NCI-H1930 (cell line): ENCODE measurements at places on chromosomes 6 and 20.

DNA sequence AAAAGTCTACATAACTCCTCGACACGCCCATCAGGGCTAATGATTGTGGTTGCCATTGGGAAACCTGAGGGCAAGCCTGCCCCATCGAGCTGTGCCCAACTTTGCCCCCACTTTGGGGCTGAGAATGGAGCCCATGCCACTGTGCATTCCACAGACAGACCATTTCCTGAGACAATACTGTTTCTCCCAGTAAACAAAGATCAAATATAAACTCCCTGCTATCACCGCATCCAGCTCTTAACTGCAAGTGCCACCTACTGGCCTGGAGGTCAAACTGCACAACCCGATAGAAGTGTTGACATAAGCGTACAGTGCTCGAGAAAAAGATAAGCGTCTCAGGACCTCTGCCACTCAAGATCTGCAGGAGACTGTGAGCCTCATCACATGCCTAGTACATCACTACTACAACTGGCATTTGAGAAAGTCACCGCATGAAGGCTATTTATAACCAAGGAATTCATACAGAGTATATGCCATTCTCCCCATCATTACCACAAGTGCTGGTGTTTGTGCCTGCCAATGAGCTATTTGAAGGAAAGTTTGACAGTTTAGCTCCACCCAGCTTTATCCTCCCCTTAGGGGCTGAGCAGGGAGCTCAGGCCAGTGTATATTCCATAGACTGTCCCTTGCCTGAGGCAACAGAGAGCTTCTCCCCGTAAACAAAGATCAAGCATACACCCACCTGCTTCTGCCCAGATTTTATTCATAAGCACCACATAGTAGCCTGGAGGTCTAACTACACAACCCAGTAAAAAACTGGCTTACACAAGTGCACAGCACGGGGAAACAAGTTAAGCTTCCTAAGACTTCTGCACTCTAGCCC is 4.5 kb upstream of the DEFB126 start:
- peak; percentile 73 for DNase-seq

DNA sequence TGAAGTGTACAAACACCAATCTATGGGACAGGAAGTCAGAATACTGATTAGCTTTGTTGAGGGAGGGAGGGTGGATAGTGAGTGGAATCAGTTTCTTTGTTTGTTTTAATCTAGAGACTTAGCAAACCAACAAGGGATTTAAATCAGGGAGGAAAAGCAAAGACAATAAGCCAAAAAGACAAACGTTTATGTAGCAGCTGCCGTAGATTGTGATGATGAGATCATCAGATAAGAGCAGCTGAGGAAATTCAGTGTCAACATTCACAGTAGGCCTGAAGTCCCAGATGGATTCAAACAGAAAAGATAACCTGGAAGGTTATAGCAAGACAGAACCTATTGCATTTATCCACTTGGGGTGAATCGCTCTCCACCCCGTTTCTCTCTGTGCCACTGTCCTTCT is 104.9 kb upstream of the SYNDIG1 start:
- DNase-seq, result peak; percentile 9

- DNase-seq, result peak; percentile 87
These were observed 64.8 kb downstream of the SLC2A10 start for GRCh38 chr20:46774236-46774635.

- DNase-seq, result no peak
These were observed 26.1 kb upstream of the ADTRP start for GRCh38 chr6:11804701-11805100.

GRCh38 chr20:35311822-35312221 is 19.6 kb upstream of the FAM83C start:
- no peak for DNase-seq

DNA sequence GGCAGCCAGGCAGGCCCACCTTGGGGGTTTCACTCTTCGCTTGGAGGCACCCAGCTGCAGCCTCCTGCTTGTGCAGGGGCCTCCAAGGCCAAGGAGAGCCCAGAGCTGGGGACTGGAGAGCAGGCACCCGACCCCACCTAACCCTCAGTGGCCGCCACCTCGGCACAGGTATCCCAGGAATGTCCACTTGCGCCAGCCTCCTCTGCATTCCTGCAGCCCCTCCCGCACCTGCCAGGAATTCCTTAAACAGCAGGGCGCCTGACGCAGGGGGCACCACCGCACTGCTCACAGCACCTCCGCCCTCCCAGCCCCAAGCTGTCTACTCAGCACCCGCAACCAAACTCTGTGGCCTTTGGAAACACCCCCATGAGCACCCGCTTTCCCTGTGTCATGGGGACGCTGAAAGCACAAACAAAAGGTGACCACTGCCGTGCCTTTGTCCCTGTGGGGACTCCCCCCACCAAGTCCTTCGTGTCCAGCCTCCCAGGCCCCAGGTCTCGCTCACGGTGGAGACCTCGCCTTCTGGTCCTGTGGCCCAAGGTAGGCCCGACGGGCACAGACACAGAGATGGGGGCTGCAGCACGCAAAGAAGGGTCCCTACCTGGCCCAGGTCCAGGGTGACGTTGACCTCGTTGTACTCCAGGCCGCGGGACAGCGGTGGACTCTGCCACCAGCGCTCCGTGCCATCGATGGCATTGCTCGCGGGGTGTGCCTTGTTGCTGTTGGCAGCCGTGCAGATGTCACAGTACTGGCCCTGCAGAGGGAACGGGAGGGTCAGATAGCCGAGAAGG is 5.1 kb downstream of the LAMA5 start:
- no peak for DNase-seq

- DNase-seq, result no peak
These were observed 2.1 kb downstream of the CALHM6 start for GRCh38 chr6:116463301-116463700.

- DNase-seq, result no peak
These were observed 1.8 kb downstream of the RGS19 start for GRCh38 chr20:64077541-64077875.

DNA sequence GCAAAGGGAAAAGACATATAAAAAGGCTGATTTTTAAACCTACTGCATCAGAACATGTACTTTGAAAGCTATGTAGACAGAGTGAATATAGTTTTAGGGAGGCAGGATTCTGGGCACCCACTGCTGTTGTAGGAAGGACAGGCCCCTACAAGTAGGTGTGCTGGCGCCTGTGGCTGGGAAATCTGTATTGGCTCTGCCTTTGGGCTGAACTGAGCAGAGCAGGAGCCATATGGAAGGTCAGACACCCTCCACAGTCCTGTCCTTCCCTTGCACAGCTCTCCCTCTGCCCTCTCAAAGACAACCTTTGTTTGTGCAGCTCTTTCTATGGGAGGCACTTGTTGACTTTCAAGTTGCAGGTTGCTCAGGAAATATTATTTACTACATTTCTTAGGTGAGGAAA is 18.4 kb upstream of the ULBP3 start:
- DNase-seq, result no peak

DNA sequence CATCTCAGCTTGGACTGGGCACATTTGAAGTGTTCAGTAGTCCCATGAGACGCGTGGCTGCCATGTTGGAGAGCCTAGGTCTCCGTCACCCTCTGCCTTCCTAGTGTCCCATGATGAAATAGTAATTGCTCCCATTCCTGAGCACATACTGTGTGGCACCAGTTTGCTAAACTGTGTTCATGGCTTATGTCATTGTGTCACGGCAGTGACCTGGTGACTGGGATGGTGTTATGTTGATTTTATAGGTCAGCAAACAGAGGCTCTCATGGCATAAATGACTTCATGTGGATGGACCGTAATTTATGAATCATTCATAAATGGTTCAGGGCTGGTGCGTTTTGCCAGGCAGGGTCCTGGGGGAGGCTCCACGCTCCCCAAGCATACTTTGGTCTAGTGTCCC is 3.8 kb downstream of the BCAS4 start:
- no peak for DNase-seq

DNA sequence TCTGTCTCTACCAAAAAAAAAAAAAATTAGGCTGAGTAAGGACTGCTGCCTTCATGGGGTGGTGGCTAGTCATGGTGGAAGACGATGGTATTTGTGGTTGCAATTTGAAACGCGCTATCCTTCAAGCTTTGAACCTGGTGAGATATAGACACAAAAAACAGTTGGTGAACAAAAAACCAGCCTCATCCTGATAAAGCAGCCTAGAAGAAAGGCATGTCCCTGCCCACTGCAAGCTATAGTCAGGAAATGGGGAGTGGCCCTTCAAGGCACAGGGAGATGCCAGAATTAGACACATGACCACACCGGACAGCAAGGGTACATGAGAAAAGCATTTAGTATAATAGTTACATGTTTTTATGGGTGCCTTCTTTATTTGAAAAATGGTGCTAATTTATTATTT is 193.6 kb downstream of the NFATC2 start:
- no peak for DNase-seq

- DNase-seq, result no peak
These were observed 120.9 kb downstream of the COL12A1 start for GRCh38 chr6:75084872-75085381.

DNA sequence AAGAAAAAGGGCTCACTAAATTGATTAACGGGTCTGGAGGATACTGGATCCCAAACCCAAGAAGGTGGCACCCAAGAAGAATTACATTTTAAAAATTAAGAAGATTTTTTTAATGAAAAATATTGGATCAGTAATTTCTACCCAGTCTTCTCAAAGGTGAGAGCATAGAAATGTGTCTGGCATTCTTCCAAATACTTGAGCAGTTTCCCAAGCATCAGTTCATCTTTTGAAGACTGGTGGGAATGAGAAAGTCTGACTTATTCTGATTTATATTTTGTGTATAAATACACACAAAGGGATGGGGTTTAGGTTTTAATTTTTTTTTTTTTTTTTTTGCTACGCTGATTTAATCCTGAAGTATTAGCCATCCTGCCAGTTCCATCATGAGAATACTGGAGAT is 3.3 kb downstream of the MGME1 start:
- no peak for DNase-seq

GRCh38 chr6:140992678-140993077 is 1140.0 kb upstream of the GJE1 start:
- DNase-seq, result no peak

DNA sequence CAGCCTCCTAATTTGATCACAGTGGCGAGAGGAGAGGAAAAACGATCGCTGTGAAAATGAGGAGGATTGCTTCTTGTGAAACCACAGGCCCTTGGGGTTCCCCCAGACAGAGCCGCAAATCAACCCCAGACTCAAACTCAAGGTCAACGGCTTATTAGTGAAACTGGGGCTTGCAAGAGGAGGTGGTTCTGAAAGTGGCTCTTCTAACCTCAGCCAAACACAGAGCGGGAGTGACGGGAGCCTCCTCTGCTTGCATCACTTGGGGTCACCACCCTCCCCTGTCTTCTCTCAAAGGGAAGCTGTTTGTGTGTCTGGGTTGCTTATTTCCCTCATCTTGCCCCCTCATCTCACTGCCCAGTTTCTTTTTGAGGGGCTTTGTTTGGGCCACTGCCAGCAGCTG is 28.7 kb downstream of the SAYSD1 start:
- no peak for DNase-seq

DNA sequence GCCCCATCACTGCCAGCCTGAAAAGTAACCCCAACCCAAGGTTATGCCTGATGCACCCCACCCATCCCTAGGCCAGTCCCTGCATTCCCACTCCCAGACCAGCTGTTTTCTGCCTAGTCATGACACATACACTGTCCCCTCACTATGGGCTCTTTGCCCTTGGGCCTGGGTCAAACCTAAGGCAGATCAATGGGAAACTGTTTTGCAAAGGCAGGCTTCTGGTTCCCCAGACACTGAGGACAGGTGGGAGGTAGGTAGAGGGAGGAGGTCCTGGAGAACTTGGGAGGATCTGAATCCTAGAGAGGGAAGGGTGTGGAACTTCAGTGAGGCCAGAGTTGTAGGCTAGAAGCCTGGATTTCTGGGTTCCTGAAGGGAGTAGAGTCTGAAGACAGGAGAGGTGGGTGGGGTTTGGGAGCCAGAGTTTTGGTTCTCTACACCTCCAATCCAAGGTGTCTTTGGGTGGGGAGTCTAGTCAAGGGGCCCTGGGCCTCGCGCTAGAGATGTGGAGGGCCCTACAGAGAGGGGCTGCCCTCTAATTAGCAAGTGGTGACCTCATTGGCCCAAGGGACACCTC is 2.0 kb downstream of the CLIC1 start:
- no peak for DNase-seq

- no peak for DNase-seq
These were observed 641.1 kb downstream of the RNF144B start for GRCh38 chr6:19028201-19028600.

GRCh38 chr6:2749969-2750600 is 637 bp downstream of the MYLK4 start:
- peak; percentile 6 for DNase-seq

DNA sequence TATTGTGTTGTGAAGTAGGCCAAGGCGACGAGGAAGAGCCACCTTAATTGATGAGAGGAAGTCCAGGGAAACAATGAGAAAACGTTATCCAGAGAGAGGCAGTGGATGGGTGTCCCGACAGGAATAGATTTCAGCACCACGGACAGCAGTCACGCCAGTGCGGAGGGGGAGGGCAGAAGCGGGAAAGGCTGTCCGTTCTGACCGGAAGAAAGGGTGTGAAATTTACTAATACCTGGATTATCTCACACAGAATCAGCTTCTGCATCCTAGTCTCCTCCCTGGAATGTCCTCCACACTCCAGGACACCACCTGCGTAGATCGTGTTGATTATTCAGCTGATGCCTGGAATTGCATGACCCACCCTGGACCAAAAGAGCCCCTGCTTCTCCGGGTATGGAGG is 7.4 kb upstream of the BPIFA3 start:
- no peak for DNase-seq

GRCh38 chr6:163490826-163491577 is 76.5 kb downstream of the QKI start:
- DNase-seq, result no peak

- DNase-seq, result peak; percentile 32
These were observed 158.4 kb downstream of the GPX5 start for GRCh38 chr6:28683945-28684538.

DNA sequence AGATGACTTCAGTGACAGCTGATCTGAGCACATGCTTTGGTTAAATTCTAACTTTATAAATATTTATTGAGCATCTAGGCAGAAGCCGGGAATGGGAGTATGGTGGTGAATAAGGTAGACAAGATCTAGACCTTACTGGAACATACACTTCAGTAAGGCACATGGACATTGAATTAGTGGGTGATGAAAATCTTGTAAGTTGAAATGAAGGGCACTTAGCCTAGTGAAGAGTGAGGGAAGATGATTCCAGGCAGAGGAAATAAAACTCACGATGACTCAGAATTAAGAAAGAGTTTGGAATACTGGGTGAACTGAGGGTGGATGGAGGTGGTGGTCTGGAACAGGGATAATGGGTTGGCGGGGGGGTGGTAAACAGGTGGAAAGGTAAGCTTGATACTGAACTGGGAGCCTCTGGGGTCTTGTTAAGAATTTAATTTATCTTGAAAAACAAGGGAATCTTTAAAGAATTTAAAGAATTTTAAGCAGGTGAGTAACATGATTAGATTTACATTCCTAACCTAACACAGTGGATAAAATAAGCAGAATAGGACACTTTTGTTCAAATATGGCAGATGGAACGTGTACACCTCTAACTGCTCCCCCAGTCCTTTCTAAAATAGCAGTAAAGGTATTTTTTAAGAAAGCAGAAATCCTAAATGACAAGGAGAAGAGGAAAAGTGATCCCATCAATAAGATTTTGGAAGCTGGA is 75.2 kb upstream of the ARHGAP18 start:
- DNase-seq, result no peak

DNA sequence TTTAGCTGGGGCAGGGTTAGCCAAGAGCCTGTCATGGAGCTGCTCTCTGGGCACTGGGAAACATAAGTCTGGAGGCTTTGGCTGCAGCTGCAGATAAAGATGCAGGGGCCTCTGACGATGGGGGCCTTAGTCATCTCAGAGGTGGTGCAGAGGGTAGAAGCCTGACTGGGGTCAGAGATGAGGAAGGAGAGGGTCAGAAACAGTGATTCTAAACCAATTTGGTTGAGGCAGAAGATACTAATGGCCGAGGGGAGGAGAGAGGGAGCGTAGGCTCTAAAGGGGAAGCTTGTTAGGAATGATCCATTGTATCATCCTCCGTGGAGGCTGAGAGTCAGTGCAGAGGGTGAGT is 33.8 kb downstream of the PLEKHG1 start:
- DNase-seq, result no peak
